ENCODE measurements at places on chromosomes 3 and 15.

GRCh38 chr3:196051282-196052076, 30.4 kb downstream of the TFRC start:
- DNase-seq, result no peak

GRCh38 chr15:82298032-82298431, 35.4 kb downstream of the SAXO2 start:
- no peak for DNase-seq

GRCh38 chr3:29384640-29385039, 103.8 kb downstream of the RBMS3 start:
- no peak for DNase-seq

- DNase-seq, result no peak
Measured at GRCh38 chr3:194637066-194637465, 3.8 kb upstream of the TMEM44 start.

GRCh38 chr3:195001961-195002861, 268.7 kb downstream of the XXYLT1 start:
- no peak for DNase-seq

DNA sequence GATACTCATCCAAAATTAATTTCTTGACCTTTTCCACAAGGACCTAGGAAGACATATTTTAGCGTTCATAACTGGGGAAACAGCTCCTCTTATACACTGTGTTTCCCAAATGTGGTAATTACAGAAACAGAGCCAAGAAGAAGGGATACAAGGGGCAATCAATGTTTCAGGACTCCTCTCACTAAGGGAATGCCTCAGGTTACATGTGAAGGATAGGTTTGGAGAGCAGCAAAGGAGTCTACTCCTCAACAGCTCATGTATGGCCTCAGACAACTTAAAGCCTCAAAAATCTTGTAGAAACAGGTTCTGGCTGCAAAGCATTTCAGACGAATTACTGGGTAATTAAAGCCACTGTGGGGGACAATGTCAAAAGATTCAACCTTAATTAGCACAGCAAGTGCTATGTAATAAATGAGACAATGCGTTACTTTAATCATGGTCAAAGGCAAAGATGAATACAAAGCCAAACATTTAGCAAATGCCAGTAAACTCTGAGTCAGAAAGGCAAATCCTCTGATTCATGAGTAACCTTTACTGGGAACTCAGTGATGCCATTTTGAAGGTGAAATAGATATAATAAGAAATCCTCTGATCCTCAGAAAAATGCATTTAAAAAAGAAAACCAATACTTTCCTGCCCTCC, 1111.2 kb downstream of the TUSC7 start:
- no peak for DNase-seq

GRCh38 chr3:146256851-146257486, 6.1 kb upstream of the PLSCR4 start:
- no peak for DNase-seq

DNA sequence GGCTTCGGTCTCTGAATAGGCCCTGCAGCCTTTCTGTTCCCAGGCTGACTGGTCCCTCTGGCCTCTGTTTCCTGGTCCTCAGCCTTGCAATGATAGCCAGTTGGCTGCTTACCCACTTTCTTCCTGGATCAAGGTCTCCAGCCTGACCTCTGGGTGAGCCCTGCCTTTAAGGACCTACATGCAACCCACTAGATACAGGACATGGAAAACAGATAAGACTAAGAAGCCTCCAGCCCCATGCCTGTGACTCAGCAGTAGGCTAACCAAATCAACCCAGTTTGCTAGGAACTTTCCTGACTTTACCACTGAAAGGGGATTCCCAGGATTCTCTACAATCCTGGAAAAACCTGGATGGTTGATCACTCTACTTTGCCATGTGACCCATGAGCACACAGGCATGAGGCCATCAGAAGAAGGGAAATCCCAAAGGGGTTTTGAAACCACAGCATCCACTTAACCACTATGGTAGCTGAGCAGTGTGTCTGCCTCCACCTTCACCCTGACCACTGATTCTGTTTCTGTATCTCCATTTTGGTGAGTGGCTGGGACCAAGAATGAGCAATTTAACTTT, 188.1 kb downstream of the CHST2 start:
- DNase-seq, result no peak

DNA sequence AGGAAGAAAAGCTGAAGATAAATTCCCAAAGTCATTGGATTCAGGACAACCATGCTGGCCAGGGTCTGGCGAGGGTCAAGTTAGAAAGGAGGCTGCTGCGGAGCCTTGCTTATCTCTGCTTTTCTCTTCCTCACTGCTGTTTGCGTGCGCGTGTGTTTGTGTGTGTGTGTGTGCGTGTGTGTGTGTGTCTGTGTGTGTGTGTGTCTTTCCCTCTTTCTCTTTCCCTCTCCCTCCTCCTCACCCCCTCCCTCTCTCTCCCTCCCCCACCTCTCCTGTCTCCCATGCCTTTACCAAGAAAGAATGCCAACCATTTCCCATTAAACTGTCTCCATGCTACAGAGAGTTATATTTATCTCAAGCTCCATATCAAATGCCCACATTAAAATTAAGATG, at the start of gene COLQ:
TSS of gene COLQ (minus strand) at position 134 of the 393 bp plus-strand sequence. CDS start at position 53, 81 bp downstream.
- no peak for DNase-seq

DNA sequence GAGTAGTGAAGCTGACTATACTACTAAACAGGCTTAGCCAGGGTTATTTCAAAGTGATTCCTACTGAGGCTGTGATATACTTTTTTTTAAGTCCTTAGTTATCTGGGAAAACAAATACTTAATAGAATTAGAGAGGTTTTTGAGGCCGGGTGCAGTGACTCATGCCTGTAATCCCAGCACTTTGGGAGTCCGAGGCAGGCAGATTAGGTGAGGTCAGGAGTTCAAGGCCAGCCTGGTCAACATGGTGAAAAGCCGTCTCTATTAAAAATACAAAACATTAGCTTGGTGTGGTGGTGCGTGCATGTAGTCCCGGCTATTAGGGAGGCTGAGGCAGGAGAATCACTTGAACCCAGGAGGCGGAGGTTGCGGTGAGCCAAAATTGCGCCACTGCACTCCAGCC, 34.2 kb downstream of the PRTG start:
- no peak for DNase-seq

DNA sequence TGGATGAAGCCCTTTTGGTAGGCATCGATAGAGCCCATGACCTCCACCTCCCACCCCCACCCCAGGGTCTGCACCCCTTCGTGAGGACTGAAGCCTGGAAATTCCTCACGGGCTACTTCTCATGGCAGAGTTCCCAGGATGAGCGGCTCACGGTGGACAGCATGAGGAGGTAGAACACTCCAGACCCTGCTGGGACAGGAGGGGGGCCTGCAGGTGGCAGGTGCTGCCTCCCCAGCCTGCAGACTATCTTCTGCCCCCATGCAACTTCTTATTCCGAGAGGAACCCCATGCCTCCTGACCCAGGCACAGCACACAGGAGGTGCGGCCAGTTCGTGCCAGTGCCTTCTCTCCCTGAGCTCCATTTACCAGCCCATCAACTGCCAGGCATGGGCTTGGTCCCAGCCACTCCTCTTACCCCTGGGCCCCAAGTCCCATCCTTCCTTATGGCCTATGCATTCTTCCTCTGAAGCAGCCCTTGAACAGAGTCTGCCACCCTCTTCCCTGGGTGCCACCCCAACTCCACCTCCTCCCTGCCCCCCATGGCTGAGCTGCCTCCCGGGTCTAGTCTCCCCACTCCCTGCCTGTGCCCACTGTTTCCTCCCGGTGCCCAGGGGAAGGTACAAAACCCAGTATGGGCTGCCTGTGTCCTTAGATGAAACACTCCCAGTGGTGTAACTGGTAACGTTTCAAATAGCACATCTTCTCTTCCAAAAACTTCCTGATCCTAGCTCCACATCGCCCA, 8.4 kb downstream of the TBC1D21 start:
- DNase-seq, result no peak

GRCh38 chr3:9119331-9119730, 130.1 kb downstream of the SRGAP3 start:
- DNase-seq, result no peak

- DNase-seq, result no peak
Measured at GRCh38 chr3:82376883-82377282, 615.4 kb upstream of the GBE1 start.

DNA sequence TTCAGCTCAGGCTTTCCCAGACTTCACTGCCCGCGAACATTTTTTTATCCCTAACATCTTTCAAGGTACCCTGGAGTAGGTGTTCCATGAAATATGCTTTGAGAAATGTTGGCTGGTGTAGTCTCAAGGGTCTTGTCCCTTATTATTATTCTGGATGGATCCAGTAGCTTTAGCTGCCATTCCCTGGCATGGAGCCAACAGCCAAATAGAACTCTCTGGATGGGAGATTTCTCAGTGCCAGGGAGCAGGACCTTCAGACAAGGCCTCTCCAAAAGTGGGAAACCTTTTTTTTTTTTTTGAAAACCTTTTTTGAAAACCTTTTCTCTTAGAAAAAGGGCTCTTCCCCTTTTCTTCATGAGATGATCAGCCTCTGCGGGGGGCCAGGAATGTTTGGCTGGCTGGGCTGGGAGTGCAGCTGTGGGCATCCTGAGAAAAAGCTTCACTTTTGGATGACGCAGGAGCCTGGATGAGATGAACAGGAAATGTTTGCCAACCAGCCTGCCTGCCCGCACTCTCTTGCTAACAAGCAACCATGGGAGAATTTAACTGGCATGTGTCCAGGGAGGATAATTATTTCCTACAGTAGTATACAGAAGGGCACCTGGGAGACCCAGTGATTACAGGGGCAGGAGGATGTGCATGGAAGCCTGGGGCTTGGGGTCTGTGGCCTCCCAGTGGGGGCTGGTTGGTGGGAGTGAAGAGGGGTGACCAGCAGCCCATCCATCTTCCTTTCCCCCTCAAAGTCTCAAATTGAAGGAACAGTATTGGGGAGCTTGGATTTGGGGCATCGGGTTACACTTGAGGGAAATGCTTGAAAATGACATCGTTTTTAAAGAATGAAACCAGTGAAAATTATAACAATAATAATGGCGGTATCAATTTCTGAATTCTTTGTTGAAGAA, 109.1 kb upstream of the LRIG1 start:
- peak; percentile 32 for DNase-seq

- no peak for DNase-seq
Measured at GRCh38 chr3:25856902-25857518, 67.1 kb downstream of the OXSM start.

DNA sequence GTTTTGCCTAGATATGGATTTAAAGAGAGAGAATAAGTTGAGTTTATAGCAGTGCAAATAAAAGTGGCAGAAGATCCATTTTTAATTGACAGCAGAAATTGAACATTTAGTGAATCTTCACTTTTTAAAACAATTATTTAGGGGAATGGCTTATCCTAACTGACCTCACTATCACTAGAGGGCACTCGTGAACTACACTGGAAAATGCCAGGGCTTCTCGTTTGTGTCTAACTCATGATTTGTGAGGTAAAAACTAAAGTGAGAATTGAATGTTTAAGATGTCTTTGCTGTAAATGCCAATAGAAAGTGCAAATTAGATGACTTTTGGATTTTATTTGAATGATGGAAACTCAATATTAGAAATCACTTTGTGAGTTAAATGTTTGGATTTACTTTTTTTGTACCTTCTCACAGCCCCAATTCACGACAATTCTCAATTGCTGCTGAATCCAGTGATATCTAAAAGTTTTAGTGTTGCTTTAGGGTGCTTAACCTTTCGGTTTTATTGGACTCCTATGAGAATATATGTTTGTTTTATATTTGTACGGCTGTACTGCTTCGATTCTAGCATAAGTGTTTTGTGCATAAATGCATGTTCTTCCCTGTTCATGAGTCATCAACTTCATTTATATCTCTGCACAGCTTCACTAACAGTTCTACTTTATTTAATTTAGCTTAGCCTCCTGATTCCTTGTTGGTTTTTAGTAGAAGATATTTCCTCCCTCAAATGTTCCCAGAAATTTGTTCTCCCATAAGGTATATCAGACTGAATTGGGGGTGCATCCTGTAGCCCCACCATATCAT, 462.1 kb downstream of the MFSD1 start:
- DNase-seq, result no peak

DNA sequence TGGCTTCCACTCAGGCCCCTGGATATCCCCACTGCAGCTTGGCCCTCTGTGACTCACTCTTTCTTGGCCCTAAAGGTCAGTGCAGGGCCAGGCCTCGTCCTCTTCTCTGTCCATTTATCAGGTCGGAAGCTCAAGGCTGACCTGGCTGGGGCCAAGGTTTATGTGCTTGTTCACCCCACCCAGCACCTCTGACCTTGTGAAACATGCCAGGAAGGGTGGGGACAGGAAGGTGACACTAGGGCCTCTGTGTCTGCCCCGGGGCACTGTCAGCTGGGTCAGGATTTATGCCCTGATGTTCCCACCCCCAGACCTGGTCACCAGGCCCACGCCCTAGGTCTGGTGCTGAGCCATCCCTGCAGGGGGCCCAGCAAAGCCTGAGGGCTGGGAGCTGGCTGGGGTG, 103.8 kb downstream of the FBLN2 start:
- DNase-seq, result no peak

- DNase-seq, result no peak
Measured at GRCh38 chr3:4583416-4583815, 90.3 kb downstream of the ITPR1 start.

GRCh38 chr3:60703956-60704736, 547.1 kb downstream of the FHIT start:
- DNase-seq, result no peak

DNA sequence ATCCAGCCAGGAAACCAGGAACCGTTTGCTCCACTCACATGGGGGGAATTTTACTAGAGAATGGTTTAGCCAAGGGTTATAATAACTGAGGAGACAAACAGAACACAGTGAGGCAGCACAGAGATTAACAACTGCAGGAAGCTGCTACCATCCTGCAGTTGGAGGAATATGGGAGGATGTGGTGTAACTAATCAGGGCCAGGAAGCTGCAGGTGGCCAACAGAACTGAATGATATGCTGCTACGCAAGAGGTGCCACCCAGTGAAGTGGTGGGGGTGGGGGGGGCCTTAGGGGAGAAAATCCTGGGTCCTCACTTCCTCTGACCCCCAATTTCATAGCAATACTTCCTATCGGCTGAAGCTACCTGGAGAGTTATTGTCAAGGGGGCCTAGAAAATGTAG, 306.4 kb upstream of the STT3B start:
- no peak for DNase-seq

- DNase-seq, result no peak
Measured at GRCh38 chr3:171189394-171190080, 163.0 kb upstream of the SLC2A2 start.

GRCh38 chr3:120421926-120422325, 28.9 kb downstream of the FSTL1 start:
- no peak for DNase-seq

GRCh38 chr15:40303576-40303975, 4.2 kb downstream of the PLCB2 start:
- DNase-seq, result no peak

DNA sequence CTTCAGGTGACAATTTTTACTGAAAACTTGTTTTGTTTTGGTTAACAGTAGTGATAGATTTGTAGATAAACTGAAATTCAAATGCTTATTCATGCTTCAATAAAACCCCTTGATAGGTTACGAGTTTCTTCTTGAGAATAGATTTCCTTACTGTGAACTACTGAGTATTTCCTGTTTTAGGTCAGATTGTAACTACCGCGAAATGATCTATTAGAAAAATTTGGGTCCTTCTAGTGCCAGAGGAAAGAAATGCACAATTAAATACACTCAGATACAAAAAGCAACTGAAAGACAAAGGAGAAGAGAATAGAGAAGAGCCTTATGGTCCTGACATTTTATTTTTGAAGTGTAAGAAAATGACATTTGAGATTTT, 251.7 kb upstream of the TBL1XR1 start:
- DNase-seq, result no peak

- no peak for DNase-seq
Measured at GRCh38 chr3:100395679-100396431, 5.0 kb downstream of the TOMM70 start.

- DNase-seq, result no peak
Measured at GRCh38 chr3:12237912-12238650, 50.8 kb upstream of the PPARG start.

- DNase-seq, result no peak
Measured at GRCh38 chr3:12638105-12638504, 25.8 kb downstream of the RAF1 start.

GRCh38 chr3:81953111-81953510, 191.7 kb upstream of the GBE1 start:
- DNase-seq, result no peak

All from amygdala (tissue), 56 donors.